ENCODE measurements at places on chromosomes 13 and 19.

DNA sequence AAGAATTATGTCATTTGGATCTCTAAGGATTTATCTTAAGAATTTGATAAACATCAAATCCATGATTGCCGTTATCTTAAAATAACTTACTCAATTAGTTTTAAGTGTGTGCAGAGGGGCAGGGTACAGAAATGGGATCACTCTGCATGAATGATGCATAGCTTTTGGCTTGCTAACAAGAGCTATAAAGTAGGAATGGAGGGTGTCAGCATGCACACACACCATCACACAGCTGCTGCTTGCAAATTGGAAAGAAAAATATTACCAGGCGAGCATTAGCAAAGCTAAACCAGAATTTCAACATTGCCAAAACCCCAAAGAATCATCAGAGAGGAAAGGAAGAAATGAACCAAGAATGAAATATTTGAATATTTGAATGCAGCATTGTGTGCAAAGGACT lies 580.6 kb downstream of the LMO7 start:
- no peak for DNase-seq

GRCh38 chr13:113053801-113054604 lies 51.6 kb upstream of the F7 start:
- no peak for DNase-seq

DNA sequence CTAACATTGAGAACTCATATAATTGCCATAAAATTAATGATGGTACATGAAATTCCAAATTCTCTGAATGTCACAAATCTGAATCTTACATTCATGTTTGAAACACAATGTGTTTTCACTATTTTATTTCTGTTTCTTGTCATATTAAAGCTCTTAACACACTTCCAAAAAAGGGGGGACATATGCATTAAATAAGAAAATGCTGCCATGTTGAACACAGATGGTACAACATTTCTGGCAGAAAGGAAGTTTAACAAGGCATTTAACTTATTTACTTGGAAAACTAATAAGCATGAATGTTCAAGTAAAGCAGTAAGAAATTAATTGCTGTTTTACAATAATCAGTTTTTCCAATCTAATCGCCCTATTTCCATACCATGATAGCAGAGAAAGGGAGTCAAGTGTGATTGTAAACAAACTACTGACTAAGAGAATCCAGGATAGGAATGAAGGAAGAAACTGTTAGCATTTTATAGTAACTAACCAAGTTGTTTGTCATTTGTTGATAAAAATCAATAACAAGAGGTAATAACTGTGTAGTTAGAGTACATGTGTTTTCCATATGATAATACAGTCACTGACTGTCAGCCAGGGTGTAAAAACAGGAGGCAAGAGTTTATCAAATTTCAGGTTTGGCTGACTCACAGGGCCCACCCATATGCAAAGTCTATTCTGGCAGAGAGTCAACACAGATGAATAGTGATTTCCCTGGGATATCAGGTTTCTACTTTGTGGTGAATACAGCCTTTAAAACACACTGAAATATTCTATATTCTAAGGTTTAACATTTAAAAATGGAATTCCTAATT lies 5.7 kb upstream of the FOXO1 start:
- no peak for DNase-seq

- no peak for DNase-seq
Observed at GRCh38 chr19:17949956-17950309, 17.0 kb upstream of the KCNN1 start.

- no peak for DNase-seq
Observed at GRCh38 chr19:41945135-41945766, 13.9 kb downstream of the RABAC1 start.

DNA sequence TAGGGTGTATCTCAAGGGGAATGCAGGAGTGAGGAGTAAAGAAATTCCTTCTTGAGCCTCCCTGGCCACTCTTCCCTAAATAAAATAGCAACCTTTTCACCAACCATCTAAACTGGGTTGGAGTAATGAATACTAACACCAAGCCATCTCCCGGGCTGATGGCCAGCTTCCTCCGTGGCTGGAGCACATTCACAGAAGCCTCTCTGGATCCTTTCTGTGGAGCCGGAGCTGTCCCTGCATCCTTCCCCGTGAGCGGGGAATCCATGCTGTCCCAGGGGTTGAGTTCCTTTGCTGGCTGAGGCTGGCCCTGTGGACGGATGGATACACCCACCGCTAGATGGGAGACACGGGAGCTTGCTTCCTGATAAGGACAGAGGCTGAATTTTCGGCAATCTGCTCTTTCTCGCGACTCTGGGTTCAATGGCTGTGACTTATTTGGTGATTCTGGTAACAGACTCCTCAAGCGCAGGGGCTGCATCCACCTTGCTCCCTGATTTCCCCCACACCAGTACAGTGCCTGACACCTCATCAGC lies 370.3 kb downstream of the ZNF536 start:
- DNase-seq, result no peak

- no peak for DNase-seq
Observed at GRCh38 chr19:367561-367960, 23.0 kb upstream of the MIER2 start.

DNA sequence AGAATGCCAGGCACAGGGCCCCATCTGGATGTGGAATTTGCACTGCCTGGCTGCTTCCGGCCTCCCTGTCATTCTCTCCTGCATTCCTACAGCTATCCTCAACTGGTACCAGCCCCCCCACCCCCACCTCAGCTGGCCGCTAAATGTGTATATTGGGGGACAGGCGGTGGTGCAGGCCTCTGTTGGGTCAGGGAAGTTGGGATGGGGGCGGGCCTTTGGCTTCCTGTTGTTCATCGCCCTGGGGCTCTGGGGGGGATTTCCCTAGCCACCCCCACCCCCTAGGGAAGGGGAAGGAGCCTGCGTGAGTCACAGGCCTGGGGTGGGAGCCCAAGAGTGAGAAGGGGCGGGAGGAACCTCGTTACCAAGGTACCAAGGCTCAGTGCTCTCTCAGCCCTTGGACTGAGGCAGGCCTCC lies 10.6 kb downstream of the POU2F2 start:
- DNase-seq, result no peak

DNA sequence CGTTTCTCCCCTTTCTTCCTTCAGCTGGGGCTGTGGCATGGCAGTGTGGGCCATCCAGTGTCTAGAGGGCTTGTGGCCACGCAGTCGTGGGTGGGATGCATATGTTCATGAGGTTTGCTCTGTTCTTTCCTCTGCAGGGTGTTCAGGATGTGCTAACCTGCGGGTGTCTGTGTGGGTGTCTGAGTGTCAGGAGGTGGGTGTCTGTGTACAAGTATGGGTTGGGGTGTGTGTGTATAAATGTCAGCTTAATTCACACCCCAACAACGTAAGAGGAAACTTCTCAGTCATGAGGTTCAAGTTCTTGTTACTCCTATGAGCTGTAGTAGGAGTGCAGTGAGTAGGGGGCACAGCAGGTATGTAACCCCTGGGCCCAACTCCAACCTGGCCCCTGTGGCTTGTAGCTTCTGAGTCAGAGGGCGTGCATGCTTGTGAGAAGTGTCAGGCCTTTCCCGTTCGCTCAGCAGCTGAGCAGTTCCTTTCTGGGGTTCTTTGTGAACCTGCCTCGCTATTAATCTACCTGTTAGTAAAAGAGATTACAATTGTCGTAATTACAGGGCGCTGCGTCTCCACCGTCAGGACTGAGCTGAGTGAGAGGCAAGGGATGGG lies 49.1 kb downstream of the NFIX start:
- DNase-seq, result no peak

DNA sequence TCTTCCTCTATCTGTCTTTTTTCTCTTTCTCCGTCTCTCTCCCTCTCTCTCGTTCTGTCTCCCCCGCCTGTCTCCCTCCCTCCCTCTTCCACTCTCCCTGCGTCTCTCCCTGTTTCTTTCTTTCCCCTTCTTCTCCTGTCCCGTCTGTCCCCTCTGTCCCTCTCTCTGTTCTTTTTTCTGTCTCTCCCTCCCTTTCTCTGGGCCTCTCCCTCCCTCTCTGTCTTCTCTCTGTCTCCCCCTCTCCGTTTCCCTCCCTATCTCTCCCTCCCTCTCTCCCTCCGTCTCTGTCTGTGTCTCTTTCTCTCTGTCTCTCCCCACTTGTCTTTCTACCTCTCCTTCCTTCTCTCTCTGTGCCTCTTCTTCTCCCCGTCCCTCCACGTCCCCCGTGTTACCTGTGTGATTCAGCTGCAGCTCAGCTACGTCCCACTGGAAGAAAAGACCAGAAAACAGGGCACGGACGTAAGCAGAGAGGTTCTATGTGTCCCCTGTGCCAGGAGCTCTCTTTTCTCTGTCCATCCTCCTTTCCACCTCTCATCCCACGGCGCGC lies 1.2 kb downstream of the CD70 start:
- no peak for DNase-seq

DNA sequence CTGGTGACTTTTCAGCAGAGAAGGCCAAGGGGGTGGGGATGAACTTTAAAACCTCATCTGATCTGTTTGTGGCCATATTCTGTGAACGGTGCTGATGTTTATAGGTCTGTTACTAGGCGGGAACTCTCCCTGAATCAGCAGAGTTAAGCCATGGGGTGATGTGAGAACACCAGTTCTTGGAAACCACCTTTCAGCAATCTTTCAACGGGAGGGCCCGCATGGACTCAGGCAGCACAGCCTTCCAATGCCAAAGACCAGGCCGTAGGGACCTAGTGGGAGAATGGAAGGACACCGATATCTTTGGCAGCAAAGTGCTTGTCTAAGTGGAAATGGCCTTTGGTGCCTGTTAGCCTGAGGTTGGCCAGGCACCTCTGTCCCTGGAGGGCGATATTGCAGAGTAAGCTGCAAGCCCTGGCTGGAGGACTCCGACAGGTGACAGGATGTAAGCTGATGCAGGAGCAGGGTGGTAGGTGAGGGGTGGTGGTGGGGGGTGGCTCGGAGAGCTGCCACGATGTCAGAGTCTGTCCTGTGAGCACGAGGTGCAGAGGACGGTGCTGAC lies 57.0 kb downstream of the ERCC5 start:
- DNase-seq, result peak; percentile 18

GRCh38 chr13:41675306-41675705 lies 218.0 kb downstream of the RGCC start:
- DNase-seq, result no peak

GRCh38 chr13:74129500-74130191 lies 4.6 kb downstream of the KLF12 start:
- DNase-seq, result no peak

DNA sequence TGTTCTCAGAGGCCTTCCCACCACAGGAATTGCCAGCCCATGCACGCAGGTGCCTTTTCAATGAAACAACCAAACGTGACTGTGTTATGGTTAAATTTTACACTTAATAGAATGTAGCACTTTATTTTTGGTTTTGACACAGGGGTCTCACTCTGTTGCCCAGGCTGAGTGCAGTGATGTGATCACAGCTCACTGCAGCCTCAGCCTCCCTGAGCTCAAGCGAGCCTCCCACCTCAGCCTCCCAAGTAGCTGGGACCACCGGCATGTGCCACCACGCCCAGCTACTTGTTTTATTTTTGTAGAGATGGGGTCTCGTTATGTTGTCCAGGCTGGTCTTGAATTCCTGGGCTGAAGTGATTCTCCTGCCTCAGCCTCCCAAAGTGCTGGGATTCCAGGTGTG lies 7.2 kb downstream of the ATP8B3 start:
- DNase-seq, result no peak

DNA sequence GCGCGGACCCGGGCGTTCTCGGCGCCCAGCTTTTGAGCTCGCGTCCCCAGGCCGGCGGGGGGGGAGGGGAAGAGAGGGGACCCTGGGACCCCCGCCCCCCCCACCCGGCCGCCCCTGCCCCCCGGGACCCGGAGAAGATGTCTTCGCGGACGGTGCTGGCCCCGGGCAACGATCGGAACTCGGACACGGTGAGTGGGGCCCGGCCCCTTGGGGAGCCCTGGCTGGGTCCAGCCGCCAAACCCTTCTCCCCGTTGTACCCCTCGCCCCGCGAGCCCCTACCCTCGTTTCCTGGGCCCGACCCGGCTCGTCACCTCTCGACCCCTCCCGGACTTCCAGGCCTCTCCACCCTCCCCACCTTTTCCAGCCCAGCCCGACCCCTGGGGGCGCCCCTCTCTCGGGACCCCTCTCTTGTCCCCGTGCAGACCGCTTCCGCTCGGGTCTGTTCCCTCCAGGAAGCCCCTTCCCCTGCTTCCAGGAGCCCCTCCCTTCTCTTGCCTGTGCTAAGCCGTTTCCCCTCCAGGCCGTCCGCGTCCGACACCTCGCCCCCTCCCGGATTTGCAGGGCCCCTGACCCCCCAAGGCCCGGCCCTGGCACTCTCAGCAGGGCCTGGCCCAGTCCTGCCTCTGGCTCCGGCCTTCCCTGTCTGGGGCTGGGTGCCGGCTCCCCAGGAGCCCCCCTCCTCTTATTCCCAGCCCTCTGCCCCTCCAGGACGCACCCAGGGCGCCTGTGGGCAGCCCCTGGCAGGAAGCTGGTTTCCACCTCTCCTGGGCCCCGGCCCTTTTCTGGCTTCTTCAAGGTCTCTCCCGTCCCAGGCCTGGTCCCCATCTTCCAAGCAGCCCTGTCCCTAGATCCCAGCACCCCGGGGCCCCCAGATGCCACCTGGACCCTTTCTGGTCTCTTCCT lies 632 bp downstream of the MARK4 start:
- no peak for DNase-seq

DNA sequence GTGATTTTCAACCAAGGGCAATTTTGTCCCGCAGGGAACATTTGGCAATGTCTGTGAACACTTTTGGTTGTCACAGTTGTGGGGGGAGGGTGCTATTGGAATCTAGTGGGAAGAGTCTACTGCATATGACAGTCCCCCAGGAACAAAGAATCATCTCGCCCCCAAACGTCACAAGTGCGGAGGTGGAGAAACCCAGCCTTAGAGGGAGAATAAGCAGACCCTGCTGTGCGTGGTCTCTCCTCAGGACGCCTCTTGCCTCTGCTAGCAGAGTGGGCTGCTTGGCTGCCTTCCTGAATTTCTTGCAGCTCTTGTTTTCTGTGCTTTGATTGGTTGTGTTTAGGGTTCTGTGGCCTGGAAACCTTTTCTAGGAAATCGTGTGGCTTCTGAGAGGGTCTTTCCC lies 42.5 kb downstream of the NFIX start:
- DNase-seq, result no peak

GRCh38 chr13:26185720-26186117 lies 36.4 kb downstream of the RNF6 start:
- no peak for DNase-seq

DNA sequence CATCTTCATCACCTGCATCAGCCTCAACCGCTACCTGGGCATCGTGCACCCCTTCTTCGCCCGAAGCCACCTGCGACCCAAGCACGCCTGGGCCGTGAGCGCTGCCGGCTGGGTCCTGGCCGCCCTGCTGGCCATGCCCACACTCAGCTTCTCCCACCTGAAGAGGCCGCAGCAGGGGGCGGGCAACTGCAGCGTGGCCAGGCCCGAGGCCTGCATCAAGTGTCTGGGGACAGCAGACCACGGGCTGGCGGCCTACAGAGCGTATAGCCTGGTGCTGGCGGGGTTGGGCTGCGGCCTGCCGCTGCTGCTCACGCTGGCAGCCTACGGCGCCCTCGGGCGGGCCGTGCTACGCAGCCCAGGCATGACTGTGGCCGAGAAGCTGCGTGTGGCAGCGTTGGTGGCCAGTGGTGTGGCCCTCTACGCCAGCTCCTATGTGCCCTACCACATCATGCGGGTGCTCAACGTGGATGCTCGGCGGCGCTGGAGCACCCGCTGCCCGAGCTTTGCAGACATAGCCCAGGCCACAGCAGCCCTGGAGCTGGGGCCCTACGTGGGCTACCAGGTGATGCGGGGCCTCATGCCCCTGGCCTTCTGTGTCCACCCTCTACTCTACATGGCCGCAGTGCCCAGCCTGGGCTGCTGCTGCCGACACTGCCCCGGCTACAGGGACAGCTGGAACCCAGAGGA lies 2.6 kb downstream of the P2RY11 start:
- no peak for DNase-seq

- no peak for DNase-seq
Observed at GRCh38 chr13:77048681-77049080, 21.7 kb upstream of the FBXL3 start.
